ENCODE measurements at places on chromosomes 4 and X. TPM values are rescaled to one million over a fixed set of nuclear protein-coding genes. Genes with fewer than 3 reads are reported as not detected.

Gene FRMPD3
- 24.9 TPM for total RNA-seq

Gene FRYL
- total RNA-seq: 190 TPM

GRCh38 chr4:119268466-119268865, 53.5 kb downstream of the FABP2 start:
- no peaks in the 10 kb centered on the region for H3K27me3 ChIP-seq
- no peak for DNase-seq
- no peak overlapping the region for H3K4me3 ChIP-seq
- H3K27ac ChIP-seq: no peak overlapping the region
- no peaks in the 10 kb centered on the region for H3K4me1 ChIP-seq
- H3K36me3 ChIP-seq: no peaks in the 10 kb centered on the region

DNA sequence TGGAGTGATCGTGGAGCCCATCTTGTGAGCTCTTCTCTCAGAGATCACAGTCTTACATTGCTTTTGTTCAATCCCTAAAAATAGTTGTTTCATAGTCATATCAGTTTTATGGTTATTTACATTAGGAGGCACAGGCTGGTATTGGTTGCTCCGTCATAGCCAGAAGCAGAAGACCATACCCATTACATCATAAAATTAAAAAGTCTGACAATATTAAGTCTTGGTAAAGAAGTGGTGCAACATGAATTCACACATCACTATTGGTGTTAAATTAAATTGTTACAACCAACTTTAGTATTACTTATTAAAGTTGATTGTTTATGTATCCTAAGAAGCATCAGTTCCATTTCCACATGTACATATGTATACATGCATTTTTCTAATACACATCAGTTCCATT, 84.6 kb downstream of the LARP1B start:
- H3K27ac ChIP-seq: no peak overlapping the region
- H3K4me1 ChIP-seq: no peaks in the 10 kb centered on the region
- no peaks in the 10 kb centered on the region for H3K27me3 ChIP-seq
- no peak overlapping the region for H3K4me3 ChIP-seq
- no peaks in the 10 kb centered on the region for H3K36me3 ChIP-seq

DNA sequence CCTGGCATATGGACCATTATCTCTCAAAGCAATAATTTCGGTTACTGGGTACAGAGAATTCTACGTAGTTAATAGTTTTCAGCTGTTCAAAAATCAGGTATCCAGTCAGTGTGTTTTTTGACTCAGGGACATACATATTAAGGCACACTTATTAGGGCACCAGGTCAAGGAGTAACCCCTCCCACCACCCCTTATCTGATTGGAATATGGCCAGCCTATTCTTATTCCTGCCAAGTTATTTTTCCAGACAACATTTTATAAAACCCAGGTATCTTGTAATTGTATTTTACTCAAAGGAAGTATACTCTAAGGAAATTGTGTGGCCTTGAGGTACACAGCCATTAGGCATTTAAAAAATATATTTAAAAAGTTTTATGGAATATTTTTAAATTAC, 4.3 kb downstream of the ZFX start:
- H3K27ac ChIP-seq: no peak overlapping the region
- DNase-seq: no peak
- peaks cover 23% of the 10 kb centered on the region for H3K4me1 ChIP-seq
- peaks cover 2% of the 10 kb centered on the region for H3K27me3 ChIP-seq
- H3K36me3 ChIP-seq: no peaks in the 10 kb centered on the region
- H3K4me3 ChIP-seq: no peak overlapping the region

Gene CD40LG
- total RNA-seq: not detected

Gene STATH
- not detected for total RNA-seq

Gene CSAG2
- total RNA-seq: not detected

Gene GAGE2A
- total RNA-seq: not detected

GRCh38 chrX:123450222-123450621, 266.1 kb downstream of the GRIA3 start:
- no peaks in the 10 kb centered on the region for H3K4me1 ChIP-seq
- H3K27me3 ChIP-seq: no peaks in the 10 kb centered on the region
- H3K36me3 ChIP-seq: no peaks in the 10 kb centered on the region
- H3K27ac ChIP-seq: no peak overlapping the region

DNA sequence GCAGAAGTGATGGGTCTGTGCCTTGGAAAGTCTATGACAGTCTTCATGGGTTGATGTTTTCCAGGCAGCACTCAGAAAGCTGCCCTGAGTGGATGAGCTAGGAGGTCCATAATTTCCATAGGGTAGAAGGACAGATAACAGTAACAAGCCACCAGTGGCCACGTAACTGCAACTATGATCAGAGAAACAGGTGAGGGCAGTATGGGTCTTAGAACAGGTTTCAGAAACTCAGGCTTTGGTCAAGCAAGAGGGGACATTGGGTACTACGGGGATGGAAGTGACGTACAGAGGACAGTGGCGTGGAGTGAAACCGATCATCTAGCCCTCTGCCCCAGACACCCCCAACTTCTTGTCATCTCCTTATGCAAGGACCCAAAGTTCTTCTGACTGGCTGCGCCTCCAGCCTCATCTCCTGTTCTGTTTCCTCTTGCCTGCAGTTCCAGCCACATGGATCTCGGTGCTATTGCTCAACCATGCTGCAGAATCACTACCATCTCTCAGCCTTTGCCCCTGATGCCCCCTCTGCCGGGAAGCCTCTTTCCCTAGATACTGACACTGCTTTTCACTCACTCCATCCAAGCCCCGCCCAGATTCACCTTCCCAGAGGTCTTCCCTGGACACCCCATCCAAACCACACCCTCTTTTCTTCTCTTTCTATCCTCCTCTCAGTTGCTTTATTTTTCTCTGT, 123.4 kb downstream of the MFAP3L start:
- H3K4me3 ChIP-seq: no peak overlapping the region
- H3K27me3 ChIP-seq: peaks cover 3% of the 10 kb centered on the region
- no peaks in the 10 kb centered on the region for H3K4me1 ChIP-seq

DNA sequence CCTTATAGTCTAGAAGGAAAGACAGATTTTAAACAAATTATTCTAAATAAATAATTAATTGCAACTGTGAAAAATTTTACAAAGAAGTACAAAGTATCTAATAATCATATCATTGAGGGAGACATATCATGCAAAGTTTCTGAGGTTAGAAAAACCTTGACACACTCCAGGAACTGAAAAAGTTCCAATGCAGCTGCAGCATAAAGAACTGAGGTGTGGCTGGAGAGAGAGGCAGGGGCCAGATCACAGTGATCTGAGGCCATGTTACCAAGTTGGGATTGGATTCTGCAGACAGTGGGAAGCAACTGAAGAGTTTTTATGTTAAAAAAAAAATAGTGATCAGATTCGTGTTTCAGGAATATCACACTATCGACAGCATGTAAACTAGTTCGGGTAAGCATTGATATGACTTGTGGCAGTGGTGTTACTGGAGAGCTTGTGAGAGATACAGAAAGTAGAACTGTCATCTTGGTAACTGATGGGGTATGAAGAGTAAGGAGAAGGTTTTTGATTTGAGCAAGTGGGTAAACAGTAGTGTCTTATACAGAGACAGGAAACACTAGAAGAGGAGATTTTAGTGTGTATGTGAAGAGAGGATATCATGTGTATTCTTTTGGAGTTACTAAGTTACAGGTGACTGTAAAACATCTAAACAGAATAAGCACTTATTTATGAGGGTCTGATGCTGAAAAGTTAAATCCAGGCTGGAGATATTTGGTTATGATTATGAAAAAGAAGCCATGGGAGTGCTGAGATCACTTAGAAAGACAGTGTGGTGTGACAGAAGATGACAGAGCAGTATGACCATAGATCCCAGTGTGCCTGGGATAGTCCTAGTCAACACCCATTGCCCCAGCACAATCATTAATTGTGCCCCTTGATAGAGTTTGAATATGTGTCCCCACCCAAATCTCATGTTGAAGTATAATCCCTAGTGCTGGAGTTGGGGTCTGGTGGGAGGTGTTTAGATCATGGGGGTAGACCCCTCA, 15.6 kb upstream of the SPRY1 start:
- no peaks in the 10 kb centered on the region for H3K36me3 ChIP-seq
- H3K4me1 ChIP-seq: no peaks in the 10 kb centered on the region
- no peak overlapping the region for H3K4me3 ChIP-seq
- H3K27ac ChIP-seq: no peak overlapping the region
- H3K27me3 ChIP-seq: peaks cover 2% of the 10 kb centered on the region

Gene CXCL1
- not detected for total RNA-seq

Gene PABPC1L2B
- total RNA-seq: 1.5 TPM
